ENCODE measurements at places on chromosomes 1 and 21.
A peak's percentile ranks its signal among the peaks of the same experiment; 100 is the strongest.

DNA sequence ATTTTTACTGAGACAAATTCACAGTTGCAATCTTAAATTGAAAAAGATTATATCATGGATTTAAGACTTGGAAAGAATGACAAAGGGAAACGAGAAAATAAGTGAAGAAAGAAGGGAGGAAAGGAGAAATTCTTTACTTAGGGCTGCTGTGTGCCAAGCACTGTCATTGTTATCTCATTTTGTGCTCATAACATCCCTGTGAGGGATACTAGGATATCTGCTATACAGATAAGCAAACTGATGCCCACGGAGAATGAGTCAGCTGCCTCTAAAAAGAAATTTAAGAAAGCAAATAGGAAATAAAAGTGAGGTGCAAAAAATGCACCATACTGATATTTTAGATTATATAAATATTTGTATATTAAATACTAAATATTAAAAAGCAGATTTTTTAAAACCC is 183.6 kb upstream of the NR5A2 start:
- no peak for DNase-seq

DNA sequence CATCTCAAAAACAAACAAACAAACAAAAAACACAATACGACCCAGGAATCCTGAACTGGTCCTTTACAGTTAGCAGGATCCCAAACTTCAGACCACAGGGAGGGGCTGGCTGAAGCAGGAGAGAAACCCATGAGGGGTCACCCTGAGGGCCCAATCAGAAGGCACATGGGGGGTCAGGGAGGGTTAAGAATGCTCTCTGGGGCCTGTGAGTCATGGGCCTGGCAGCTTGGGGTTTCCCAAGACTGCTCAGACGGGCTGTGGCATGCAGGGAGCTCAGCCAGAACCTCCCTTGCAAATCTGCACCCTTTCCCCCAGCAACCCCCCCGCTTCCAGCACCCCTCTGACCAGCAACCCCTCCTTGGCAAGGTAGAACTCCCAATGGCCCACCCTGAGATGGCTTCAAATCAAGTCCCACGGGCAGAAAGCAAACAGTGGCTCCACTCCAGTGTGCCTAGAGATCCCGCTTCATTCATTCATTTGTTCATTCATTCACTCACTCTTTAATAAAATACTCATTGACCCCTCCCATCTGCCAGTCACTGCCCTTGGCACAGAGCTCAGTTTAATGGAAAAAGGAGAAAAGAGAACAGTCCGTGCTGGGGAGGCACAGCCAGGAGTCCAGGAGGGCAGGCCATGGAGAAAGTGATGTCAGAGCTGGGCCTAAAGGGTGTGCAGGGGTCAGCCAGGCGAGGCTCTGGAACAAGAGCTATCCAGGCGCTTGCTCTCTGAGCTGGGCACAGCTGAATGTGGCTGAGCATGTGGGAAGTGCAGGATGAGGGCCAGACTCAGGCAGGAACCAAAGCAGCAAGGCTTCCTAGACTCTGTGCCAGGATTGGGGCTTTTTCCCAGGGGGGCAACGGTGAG is 8.2 kb downstream of the UQCRHL start:
- DNase-seq, result no peak

GRCh38 chr1:24413350-24414163 is at the start of gene STPG1:
Gene STPG1 (minus strand): TSS chr1:24413782. CDS start chr1:24401388, 12,394 bp downstream.
- DNase-seq, result peak; percentile 76

- no peak for DNase-seq
These were observed 61.6 kb downstream of the OPTC start for GRCh38 chr1:203555511-203556046.

GRCh38 chr1:92691925-92692324 is 93.0 kb downstream of the EVI5 start:
- DNase-seq, result no peak

DNA sequence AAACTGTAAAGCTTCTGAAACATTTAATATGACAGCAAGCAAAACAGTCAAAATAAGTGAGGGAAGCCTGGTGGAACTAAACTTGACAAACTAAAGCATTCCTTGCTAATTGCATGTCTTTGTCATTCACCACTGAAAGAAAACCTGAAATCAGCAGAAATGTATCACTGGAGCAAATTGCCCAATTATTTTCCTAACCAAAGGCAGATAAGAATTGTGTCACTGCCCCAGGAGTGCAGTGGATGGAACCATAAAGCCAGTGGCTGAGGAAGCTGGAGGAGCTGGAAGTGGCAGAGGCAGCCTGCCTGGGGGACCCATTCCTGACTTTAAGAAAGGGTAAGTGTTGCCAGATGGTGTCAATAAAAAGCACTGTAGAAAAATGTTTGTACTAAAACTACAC is 2.7 kb upstream of the SLC30A10 start:
- peak; percentile 62 for DNase-seq

- no peak for DNase-seq
These were observed 88.2 kb downstream of the MIS18A start for GRCh38 chr21:32190493-32191144.

- DNase-seq, result no peak
These were observed 11.2 kb upstream of the AK2 start for GRCh38 chr1:33047839-33048305.

DNA sequence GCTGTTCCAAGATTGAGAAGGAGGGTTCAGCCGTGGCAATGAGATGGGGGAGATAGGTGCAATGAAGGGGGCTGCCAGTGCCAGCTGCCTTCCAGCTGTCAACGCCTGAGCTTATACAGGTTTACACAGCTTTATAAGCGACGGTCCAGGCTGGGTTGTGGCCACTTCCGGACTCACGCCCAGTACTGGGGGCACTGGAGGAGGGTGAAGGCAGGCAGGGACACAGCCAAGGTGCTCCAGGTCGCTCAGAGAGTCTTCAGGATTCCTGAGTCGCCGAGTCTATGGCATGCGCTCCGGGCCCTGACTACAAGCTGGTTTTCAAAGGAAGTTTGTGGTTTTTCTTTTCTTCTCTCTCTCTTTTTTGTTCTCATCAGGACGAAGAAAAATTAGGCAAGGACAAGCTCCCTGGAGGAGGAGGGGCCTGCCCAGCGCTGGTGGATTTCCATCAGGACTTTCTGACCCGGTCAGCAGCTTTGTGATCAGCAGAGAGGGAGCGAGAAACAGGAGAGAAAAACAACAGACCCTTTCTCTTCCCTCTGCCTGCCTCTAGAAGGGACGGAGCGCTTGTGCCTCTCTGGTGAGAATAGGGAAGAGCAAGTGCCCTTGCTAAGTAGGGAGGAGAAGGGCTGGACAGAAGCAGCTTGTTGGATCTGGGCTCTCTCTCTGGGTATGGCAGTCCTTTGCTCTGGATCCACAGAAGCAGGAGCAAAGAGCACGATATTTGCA is at the start of gene MINDY1:
MINDY1 (minus strand) TSS at position 576 of the 726 bp plus-strand sequence. CDS start 4,285 bp downstream, outside the sequence.
- DNase-seq, result peak; percentile 62

GRCh38 chr1:156894711-156895454 is 1.4 kb downstream of the PEAR1 start:
- no peak for DNase-seq

GRCh38 chr1:86972262-86972661 is 57.8 kb downstream of the HS2ST1 start:
- no peak for DNase-seq

DNA sequence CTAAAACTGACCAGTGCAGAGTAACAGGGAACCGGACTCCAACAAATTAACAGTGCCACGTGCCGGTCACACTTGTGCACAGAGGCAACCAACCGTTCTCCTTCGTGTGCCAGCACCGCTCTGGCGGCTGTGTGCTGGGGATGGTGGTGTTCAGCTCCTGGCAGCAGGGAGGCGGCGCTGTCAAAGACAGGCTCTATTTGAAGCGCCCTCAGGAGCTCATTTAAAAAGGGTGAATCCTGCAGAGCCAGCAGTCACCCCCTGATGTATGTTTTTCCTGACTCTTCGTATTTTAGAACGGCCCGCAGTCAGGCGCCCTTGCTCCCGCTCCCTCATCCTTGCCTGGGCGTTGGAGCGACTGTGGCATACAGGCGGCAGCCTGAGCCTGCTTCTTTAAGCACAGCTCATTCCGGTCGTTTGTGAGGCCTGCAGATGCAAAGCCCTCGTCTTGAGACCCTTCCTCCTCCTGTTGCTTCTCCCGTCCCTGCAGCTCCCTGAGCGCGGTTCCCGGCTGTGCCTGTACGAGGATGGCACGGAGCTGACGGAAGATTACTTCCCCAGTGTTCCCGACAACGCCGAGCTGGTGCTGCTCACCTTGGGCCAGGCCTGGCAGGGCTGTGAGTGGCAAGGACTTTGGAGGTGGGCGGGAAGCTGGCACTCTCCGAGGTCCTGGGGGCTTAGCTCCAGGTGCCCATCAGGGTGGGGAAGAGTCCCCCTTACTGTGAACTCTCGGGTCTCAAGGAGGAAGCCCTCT is 1.1 kb downstream of the DFFB start:
- no peak for DNase-seq

- no peak for DNase-seq
These were observed 52.8 kb downstream of the DUSP10 start for GRCh38 chr1:221689138-221689537.

DNA sequence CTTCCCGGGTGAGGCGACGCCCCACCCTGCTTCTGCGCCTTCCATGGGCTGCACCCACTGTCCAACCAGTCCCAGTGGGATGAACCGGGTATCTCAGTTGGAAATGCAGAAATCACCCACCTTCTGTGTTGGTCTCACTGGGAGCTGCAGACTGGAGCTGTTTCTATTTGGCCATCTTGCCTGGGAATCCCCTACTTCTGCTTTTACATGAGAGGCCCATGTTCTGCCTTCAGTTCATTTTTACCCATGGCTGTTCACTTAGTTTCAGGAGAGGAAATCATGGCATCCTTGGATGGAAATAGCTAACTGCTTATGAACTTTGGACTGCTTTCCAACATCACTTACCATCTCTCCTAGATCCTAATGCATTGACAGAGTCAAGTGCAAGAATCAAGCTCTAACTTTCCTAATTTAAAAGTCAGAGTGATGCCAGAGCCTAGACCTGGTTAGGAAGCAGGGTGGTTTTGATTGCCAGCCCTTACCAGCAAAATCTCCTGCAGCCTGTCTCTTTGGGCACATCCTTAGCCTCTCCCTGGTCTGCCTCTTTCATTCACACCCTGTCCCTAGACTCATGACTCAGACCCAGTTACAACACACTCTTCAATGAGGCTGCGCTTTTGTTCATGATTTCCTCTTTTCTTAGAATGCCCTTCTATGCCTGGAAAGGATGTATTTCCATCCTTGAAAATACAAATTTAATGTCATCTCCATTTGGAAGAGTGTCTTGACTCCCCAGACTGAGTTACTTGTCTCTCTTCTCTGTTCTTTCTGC is 137.2 kb downstream of the KCTD3 start:
- DNase-seq, result no peak

GRCh38 chr1:17596651-17597509 is 57.4 kb downstream of the ARHGEF10L start:
- no peak for DNase-seq

GRCh38 chr1:226547754-226548191 is 791 bp upstream of the STUM start:
- DNase-seq, result peak; percentile 86

DNA sequence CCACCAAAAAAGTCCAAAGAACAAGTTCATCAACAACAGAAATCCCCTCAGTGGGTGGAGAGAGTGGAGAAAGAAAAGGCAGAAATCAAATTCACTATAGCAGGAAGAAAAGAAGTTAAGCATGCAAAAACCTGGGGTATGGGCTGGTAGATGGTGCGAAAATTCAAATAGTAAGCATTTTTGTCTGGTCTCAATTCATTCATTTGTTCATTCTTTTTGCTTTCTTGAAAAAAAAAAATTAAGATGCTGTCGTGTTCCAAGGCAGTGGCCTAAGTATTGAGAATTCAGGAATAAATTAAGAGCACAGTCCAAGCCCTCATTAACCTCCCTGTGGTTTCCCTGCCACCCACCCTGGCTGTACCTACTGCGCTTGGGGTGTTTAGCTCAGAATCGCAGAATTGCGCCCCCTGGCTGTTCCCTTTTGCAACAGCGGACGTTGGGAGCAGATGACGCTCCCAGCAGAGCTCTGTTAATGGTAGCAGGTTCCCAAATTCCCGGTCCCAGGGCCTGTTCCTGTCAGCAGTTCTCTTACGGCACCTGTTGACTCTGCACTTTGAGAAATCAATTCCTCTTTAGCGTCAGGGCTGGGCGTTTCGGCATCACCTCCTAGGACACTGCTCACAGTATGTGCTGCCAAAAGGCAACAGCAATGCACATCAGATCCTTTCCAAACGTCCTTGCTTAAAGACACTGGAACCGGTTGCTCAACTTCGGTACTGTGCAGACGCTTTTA is 34.0 kb upstream of the SSX2IP start:
- DNase-seq, result no peak

DNA sequence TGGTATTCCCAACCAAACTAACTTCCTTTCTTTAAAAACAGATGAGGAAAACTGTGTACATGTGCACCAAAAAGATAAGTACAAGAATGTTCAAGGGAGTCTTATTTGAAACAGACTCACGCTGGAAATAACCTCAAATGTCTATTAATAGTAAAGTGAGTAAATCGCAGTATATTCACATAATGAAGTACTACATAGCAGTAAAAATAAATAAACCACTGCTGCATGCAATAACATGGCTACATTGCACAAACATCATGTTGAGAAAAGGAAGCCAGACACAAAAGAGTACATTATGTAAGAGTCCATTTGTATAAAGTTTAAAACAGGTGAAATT is 5.2 kb upstream of the DENND2D start:
- no peak for DNase-seq

- no peak for DNase-seq
These were observed 227.3 kb downstream of the BRINP3 start for GRCh38 chr1:190250368-190250767.

- peak; percentile 94 for DNase-seq
These were observed at the start of gene ESRRG for GRCh38 chr1:216723274-216723780. Gene ESRRG (minus strand): TSS chr1:216723429. CDS start chr1:216723299, 130 bp downstream.

DNA sequence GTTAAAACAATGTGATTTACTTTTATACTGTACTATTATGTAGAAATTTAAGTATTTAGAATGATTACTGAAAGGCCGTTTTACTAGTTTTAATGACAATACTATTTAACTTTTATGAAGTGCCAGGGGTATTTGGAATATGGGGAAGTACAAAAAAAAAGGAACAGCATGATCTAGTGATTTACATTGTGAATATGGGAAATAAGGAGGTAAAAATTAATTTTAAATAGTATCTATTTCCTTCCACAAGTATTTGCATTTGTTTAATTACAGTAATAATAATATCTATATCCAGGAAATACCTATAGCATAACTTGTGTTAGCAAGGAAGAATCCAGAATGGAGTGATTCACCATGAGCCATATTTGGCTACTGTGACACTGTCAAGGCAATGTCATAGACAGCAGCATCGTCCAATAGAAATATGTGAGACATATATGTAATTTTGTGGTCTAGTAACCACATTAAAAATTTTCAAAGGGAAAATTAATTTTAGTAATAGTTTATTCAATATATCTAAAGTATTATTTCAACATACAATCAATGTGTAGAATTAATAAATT is 22.0 kb downstream of the CNST start:
- no peak for DNase-seq

DNA sequence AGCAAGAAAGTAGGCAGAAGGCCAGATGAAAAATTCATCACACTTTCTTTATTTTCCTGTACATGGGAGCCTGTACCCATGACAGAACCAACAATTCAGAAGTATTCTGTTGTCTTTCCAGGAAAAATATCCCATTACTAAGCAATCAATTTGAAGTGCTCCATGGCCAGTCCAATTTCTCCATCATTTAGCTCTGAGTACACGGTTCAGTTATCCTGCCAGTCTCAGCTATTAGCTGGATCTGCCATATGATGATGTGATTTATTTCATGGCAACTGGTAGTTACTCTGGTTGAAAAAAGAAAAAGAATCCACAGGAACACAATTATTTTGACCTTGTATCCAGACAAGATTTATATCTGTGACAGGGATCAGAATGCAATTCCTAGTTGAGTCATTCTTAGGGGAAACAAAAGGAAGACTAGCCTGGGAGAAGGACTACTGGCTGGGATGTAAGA is 70.6 kb upstream of the GORAB start:
- DNase-seq, result no peak

GRCh38 chr1:170461762-170462384 is 70.1 kb upstream of the GORAB start:
- no peak for DNase-seq

GRCh38 chr1:151060007-151060656 is at the start of gene MLLT11:
Gene MLLT11 (plus strand): TSS chr1:151060397. CDS start chr1:151067225, 6,828 bp downstream.
- peak; percentile 85 for DNase-seq

All from spinal cord (tissue), 10 donors.